ENCODE measurements at places on chromosomes 3 and 15.

GRCh38 chr3:71710906-71711494 lies 14.2 kb downstream of the EIF4E3 start:
- DNase-seq = peak; percentile 55

- DNase-seq = no peak
Measured at GRCh38 chr15:82314769-82315518, 34.3 kb downstream of the GOLGA6L10 start.

DNA sequence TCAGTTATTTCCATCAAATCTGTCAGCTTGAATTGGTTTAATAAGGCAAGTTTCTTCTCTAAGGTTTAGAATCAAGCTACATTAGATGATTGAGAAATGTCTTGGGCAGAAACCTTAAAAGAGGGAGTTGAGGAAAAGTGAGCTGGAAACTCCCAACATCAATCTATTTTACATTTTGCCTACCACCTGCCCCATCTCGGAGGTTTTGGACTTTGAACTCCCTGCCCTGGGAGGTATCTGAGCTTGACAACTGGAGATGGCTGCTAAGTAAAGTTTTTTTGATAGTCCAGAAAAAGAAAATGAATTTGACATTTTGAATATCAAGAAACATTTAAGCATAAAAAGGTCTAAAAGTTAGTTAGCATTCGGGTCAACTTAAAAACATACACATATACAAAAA lies 234.2 kb downstream of the NFKBIZ start:
- no peak for DNase-seq

- peak; percentile 44 for DNase-seq
Measured at GRCh38 chr15:56693761-56694160, 39.5 kb downstream of the ZNF280D start.

- peak; percentile 53 for DNase-seq
Measured at GRCh38 chr15:38164061-38164460, 88.6 kb upstream of the SPRED1 start.

DNA sequence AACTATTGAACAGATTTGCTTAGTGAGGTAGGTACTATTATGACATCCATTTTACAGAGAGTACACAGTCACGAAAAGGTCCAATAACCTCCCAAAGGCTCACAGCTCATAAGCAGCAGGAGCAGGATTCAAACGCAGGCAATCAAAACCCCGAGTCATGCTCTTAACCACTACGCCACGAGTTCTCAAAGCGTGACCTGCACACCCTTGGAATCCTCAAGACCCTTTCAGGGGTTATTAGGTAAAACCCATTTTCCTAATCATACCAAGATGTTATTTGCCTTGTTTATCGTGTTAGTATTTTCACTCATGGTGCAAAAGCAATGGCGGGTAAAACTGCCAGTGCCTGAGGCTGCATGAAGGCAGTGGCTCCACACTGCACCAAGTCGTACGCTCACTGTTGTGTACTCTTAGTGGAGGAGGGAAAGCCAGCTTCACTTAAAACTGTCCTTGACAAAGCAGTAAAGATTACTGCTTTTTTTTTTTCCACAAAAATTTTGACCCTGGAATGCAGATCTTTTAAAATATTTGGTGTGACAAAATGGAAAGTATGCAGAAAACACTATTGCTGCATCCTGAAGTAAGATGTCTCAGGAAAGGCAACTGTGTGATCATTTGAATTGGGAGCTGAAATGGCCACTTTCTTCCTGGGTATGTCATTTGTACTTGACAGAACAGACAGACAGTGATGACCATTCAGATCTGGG lies 96.1 kb downstream of the IGF2BP2 start:
- peak; percentile 70 for DNase-seq

DNA sequence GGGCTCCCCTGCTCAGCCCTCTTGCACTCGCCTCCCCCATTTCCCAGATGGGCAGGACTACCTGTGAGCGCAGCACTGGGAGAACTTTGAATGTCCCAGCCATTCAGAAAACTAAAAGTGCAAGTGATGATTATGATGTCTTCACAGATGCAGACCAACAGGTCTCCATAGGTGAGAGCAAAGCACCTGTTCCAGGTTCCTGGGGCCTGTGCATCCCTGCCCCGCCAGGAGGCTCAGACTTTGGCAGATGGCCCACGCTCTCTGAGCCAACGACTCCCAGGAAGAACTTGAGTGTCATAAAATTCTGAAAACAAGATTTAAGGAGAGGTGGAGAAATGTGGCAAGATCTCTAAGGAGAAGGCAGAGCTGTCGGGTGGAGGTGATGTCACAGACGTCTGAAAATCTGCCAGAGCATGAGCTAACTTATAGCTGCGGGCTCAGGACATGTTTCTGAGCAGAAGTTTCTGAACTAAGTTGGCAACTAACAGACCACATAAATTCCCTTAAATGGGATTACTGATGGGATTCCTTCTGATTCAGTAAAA lies 110.8 kb upstream of the IGF1R start:
- DNase-seq = no peak

GRCh38 chr3:40476478-40477470 lies at the start of gene ZNF619:
ZNF619 (plus strand) TSS chr3:40477122; CDS start chr3:40477980, 858 bp downstream.
- peak; percentile 76 for DNase-seq

- DNase-seq = no peak
Measured at GRCh38 chr15:98393471-98393870, 254.9 kb upstream of the IGF1R start.

DNA sequence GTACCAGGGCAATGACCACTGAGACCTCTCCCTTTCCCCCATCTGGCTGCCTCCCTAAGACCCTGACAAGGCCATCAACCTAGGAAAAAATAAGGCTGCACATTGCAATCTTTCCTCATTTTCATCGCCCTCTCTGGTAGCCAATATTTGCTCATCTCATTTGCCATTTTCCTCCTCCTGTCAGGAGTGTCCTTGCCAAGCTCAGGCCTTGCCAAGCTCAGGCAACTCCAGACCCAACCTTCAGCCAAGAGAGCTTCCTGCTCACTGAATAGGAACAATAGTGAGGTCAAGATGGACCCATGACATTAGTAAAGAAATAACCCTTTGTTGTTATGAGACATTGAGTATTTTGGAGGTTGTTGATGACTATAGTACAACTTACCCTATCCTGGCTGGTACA lies 380.3 kb downstream of the RSL24D1 start:
- DNase-seq = no peak

DNA sequence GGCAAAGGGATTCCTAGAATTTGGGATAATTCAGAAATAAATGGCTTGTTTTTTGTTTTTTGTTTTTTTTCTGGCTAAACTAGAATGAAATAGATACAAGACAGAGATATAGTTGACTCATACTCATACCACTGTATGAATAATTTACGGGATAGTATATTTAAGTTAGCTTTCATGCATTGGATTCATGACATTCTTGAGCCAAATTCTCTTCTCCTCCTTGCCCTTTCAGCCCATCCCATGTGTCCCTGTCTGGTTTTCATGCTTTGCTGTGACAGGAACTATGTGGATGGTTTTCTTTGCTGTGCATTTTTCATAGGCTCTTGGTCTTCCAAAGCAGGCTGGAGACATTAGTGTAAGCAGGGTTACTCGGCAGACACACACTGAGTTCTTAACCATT lies 66.6 kb upstream of the UMPS start:
- DNase-seq = peak; percentile 45

DNA sequence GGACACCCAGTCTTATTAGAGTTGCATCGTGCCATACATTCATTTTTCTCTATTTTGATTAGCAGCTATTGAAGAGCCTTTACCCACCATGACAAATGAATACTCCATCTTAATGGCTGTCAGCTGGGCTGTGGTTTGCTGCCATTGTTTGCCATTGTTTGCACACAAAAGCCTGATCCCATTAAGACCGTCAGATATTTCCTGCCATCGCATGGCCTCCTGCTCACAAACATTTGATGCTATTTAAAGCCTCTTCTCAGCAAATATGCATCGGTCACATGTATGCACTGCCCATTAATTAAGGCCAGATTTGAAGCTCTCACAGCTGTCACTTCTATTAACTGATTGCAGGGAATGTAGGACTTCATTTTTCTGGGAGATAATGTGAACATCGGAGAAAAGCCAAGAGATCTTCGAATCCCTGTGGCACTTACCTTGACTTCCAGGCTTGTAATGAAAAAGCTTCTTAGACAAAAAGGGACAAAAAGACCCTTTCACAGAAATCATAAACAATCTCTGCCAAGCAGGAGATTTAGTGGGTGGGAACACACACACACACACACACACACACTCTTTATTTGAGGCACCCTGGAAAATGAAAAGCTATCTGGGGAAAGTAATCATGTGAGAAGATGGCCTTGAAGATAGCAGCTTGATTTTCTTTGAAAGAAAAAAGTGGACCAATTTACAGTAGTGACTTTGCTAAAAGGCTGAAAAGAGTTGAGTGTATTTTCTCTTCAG lies 175.4 kb upstream of the NR2E3 start:
- peak; percentile 81 for DNase-seq

- no peak for DNase-seq
Measured at GRCh38 chr3:143011705-143012104, 10.3 kb downstream of the U2SURP start.

DNA sequence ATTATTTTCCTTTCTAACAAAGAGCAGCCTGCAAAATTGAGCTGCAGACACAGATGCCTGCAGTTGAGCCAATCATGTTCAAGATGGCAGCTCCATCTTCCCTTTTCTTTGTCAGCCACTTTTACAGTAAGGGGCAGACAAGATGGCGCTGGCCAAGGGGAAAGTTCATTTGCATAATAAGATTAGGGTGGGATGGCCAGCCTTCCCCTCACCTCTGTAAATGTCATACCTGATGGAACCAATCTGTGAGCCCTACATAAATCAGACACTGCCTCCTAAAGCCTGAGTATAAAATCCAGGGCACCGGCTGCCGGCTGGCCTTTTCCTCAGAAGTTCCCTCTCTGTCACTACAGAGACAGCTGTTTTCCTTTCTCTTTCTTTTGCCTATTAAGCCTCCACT lies 15.8 kb downstream of the PATL2 start:
- no peak for DNase-seq

DNA sequence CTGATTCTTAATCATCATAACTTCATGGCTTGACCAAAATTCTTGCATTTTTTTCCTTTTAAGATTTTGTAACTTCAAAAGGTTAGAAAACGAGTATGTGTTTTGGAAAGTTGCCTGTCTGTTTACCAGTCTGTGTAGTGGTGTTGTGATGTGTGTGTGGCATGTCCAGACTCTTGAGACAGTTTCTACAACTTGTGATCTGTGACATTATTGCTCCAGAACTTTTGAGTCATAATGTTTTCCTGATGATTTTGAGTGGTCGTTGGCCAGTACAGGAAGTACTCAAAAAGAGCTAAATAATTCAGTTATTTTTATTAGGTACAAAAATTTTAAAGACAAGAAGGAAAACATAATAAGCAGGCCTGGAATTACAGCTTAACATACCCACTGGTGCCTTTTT lies 229.0 kb upstream of the C2CD4B start:
- DNase-seq = no peak

DNA sequence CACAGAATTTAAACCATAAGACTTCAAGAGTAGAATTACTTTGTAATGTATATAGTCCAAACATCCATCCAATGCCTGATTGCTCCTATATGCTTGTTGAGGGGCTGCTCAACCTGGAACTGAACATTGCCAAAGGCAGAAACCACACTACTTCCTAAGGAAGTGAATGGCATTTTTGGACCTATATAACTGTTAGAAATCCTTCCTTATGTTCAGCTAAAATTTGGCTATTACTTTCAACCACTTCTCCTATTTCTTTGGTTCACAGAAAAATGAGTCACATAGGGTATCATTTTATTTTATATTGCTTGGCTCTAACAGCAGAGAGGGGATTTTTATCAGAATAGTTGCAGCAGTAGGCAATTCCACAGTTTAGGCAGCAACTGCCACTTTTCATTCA lies 342.1 kb downstream of the SLC9A9 start:
- no peak for DNase-seq

- peak; percentile 58 for DNase-seq
Measured at GRCh38 chr15:100879464-100880138, at the start of gene ALDH1A3. ALDH1A3 (plus strand) TSS chr15:100879831; CDS start chr15:100879908, 77 bp downstream.

Data from fibroblast of skin of abdomen (primary cell).